Stimulated activated CD8-positive, alpha-beta memory T cell treated with anti-CD3 and anti-CD28 coated beads, Interleukin-2, amount 100 ng/mL, for 1 hour (primary cell): ENCODE measurements at places on chromosomes 16 and 17.

DNA sequence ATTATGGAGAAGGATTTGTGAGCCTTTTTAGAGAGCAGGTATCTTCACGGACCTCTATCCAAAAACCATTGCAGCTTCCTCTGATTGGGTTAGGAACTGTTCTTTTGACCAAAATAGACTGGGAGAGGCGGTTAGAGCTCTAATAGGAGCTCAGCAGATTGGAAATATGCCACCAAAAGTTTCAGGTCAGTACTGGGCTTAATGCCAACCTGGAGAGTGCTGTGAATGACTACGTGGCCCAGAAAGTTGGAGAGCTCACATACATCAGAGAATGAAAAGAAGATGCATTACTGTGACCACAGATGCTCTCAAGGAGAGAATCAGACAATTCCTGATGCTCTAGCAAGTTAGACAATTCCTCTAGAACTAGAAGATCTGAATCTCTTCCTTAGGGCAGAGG is 86.5 kb downstream of the ABCA8 start:
- no peak for DNase-seq

- DNase-seq, result no peak
These were observed 56.2 kb downstream of the PRMT7 start for GRCh38 chr16:68367030-68367429.

- no peak for DNase-seq
These were observed 6.8 kb upstream of the ZP2 start for GRCh38 chr16:21218153-21218552.

- DNase-seq, result no peak
These were observed 34.1 kb upstream of the ELAC2 start for GRCh38 chr17:13051915-13052314.

- no peak for DNase-seq
These were observed 13.7 kb downstream of the ZNF213 start for GRCh38 chr16:3148256-3149192.

GRCh38 chr16:87107201-87107600 is 210.0 kb downstream of the C16orf95 start:
- no peak for DNase-seq

DNA sequence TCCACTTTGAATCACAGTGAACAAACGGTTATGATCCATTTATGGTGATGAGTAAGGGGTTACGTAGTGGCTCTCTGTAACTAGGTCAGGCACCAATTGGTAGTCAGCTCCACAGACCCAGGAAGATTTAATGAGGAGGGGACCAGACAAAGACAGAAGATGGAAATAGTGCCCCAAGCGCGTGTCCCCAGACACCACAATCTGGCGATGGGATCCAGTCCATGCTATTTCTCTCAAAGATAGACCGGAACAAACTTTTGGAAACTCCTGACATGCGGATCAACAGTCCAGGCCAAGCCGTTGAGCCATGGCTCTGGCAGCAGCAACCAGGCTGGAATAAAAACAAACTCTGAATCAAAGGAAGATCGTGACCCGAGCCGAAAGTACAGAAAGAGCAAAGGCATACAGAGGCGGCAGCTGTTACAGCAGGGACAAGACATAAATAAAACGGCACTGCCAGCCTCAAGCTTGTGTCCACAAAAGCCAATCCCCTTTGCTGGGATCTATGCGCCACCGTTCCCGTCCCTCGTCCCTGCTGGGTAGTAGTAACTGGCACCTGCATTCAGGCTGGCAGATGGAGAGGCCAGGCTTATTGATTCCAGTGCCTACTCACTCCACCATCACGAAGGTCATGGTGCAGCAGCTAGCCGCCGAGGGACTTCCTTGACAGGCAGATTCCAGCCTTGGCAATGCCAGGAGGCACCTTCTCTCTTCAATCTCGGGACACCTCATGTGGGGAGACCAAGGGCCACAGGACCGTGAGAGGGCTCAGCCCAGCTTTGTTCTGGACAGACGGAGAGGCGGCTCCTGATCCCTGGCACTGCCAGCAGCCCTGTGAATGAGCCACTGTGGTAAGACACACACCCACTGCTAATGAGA is 50.2 kb downstream of the CDH11 start:
- DNase-seq, result no peak

- no peak for DNase-seq
These were observed 228.5 kb upstream of the PMFBP1 start for GRCh38 chr16:72400257-72401083.
